Fibroblast of gingiva (primary cell): ENCODE measurements at places on chromosomes 2 and 18.

DNA sequence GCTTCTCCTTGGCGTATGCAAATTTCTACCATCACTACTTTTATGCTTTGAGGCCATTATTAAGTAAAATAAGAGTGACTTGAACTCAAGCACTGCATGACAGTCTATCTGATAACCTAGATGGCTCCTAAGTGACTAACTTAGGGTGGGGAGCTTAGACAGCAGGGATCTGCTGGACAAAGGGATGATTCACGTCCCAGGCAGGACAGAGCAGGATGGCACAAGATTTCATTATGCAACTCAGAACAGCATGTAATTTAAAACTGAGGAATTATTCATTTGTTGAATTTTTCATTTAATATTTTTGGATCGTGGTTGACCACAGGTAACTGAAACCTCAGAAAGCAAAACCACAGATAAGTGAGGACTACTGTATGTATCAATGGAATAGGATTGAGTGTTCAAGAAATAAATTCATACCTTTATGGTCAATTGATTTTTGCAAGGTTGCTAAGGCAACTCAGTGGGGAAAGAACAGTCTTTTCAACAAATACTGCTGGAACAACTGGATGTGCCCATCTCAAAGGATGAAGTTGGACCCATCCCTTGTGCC, 115.3 kb downstream of the MBD2 start:
- peak; percentile 50 for DNase-seq

DNA sequence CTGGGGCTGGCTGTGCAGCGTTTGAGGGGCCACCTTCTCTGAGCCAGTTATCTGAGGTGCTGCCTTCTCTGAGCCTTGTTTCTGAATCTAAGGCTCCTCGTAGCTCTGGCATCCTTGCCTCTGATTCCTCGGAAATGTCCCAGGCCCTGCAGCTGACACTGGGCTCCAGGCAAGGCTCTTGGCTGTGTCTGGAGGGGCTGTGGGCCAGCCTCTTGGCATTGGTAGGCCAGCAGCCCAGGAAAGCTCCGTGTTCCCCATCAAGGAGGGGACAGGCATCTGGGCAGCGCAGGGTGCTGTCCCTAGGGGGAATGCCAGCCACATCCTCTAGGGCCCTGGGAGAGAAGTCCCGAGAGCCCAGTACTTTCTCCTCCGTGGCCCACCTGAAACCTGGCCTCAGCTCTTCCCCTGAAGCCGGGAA, 40.7 kb upstream of the TAF1B start:
- DNase-seq: no peak

- DNase-seq: peak; percentile 51
Measured at GRCh38 chr2:235765181-235765820, 271.5 kb downstream of the AGAP1 start.

DNA sequence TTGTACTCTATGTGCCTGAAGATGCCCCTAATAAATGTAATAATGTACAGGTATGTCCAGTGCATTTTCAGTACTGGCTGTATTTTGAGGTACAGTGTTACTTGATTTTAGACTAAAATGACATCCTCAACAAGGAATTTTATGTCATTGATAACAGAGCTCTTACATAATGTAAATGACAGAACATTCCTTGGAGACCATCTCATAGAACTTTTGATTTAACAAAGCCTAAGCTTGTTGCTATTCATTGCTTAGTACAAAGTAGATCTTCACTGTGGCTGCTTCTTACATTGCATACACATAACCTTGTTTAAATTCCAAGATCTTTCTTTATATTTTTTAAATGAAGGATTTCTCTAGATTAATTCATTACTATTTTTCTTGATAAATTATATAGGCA, 24.1 kb downstream of the DYNC1I2 start:
- DNase-seq: no peak

GRCh38 chr2:190182071-190182524, 119.6 kb upstream of the MSTN start:
- no peak for DNase-seq

- peak; percentile 37 for DNase-seq
Measured at GRCh38 chr2:47274054-47274782, 119.1 kb upstream of the STPG4 start.

DNA sequence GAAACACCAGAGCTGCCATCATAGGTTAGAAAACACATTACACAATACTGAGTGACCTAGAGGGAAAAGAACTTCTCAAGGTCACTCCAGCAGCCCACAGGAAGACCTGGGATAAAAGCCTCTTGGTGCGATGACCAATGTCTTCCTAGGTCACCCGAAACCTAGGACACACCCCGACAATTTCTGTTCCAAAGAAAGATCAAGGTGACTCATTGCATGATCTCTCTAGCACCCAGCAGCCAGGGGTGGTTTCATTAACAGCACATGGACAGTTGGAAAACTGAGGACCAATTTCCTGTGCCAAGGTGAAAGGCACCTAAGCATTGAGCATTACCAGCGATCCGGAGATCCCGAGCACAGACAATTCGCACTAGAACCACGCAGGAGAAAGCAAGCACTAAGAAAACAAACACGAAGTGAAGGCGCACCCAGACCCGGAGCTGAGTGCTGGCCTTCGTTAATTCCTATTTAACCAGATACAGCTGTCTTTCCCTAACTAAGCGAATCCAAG, 1.5 kb downstream of the CACNB4 start:
- DNase-seq: peak; percentile 38

DNA sequence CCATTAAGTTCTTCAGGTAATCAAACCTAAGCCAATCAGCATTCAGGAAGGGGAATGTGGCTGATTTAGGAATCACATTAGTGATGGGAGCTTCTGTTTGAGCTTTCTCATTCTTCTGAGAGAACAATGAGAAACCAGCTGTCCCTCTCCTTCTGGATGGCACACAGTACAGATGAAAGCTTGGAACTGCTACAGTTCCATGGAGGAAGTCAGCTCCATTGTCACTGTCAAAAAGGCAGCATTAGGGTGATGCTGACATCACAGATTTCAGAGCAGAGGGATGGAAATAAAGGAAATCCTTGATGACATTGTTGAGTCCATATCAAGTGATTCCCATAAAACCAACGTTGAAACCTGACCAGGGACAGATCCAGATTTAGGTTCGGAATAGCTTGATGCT, 36.1 kb upstream of the ACYP2 start:
- no peak for DNase-seq

- peak; percentile 44 for DNase-seq
Measured at GRCh38 chr2:43218155-43218701, 8.2 kb downstream of the ZFP36L2 start.

GRCh38 chr2:221103930-221104329, 468.2 kb downstream of the EPHA4 start:
- no peak for DNase-seq

DNA sequence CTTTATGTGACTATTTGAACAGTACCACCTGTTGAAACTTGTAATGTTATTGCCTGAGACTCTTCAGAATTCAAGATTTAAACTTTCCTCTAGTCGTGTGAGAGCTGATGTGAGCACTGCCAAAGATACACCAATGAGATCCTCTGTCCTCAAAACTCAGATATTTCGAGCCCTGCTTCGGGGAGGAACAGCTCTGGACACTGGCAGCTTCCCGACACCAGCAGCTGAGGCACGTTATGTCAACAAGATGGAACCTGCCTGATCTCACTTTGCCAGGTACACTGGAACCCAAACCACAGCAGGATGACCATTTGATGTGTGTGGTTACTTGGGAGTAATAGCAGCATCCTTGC, 319.9 kb upstream of the RBMS1 start:
- no peak for DNase-seq

DNA sequence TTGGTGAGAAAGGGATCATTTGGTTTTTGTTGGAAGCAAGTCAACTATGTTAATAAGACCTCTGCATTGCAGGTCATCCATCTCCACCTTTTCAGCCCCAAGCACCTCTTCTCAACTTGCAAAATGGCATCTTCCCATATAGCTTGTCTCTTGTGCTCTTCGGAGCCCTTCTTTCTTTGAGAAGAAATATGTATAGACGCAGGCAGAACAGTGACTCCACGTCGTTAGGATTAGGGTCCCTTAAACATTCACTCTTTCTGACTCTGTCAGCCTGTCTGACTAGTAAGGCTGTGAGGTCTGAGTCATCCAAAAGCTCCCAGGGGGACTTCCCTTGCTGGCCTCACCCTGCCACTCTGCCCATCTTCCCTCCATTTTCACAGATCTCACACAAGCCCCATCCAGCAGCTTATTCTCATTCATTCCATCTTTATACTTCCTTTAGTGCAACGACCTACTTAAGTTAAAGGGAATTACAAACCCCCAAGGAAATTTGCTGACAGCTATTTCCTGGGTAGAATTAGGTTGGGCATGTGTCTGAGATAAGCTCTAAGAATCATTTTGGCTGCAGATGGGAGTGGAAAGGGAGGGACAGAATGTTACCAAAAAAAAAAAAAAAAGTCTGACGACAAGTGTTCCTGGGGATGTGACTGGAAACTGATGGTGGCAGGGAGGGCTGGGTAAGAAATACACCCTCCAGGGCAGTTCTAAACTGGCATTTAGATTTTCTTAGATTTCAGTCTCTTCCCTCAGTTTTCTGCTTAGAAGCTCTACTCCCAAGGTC, 37.7 kb upstream of the MEX3C start:
- DNase-seq: no peak

DNA sequence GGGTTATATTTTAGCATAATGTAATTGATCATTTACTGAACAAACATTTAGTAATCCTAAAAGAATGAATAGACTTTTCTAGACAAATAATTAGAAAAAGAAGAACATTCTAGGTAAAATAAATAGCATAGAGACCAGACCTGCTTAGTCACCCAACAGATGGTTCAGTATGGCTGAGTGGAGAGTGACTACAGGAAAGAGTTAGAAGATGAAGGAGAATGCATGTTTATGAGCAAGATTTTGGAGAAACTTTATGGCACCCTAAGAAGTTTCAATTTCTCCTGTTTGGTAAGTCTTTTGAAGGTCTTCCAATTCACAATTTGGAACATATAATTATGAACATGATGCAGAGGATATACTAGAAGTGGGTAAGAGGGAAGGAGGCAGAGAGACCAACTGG, 32.9 kb downstream of the FAP start:
- DNase-seq: peak; percentile 68

DNA sequence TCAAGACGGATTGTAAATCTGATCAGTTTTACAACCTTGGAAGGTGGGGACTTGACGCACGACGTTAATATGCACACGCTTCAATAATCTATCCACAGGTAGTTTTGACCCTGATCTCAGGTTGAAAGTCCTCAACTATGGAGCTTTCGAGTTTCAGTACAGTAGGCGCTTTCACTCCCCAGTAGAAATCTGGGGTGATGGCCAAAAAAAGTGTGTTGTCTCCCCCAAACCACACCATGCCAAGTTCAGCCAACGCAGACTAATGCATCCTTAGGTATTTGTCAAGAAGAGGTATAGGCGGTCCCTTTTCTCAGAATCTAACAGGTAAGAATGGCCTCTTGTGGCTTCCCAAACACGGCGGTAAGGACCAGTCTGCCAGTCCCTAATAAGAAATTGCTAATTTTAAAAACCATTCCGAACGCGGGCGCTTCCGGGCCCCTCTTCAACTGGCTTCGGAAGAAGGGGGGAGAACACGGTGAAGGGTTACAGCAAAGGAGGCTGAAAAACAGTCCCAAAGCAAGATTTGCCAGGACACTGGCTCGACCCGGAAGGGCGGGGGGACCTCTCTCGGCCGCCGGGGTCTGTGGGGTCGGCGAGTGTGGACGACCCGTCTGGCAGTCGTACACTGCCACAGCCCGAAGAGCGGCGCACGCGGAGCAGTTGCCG, 659 bp downstream of the FAM210A start:
- DNase-seq: peak; percentile 2

- no peak for DNase-seq
Measured at GRCh38 chr2:174062934-174063333, 97.8 kb upstream of the SP3 start.

DNA sequence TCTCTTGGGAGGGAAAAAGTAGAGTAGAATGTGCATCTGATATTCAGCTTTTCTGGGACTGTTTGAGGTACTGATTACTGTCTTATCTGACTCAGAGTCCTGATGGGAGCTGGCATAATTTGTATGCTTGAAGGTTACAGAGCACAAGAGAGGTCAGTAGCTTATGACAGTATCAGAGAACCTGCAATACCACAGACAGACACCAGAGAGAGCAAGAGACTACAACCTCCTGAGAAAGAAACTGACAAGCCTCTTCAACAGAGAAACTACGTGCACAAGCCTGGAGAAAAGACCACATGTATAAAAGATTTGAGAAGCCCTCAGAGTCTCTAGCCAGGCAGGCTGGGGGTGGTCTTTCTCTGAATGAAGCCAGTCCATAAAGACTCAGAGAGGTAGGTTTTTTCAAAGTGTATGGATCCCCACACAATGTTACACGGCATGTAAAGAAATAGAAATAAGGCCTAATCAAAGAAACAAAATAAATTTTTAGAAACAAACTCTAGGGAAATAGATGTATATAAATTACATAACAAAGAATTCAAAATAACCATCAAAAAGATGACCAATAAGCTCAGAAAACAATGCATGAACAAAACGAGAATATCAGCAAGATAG, 568.3 kb downstream of the LRRTM4 start:
- DNase-seq: no peak

DNA sequence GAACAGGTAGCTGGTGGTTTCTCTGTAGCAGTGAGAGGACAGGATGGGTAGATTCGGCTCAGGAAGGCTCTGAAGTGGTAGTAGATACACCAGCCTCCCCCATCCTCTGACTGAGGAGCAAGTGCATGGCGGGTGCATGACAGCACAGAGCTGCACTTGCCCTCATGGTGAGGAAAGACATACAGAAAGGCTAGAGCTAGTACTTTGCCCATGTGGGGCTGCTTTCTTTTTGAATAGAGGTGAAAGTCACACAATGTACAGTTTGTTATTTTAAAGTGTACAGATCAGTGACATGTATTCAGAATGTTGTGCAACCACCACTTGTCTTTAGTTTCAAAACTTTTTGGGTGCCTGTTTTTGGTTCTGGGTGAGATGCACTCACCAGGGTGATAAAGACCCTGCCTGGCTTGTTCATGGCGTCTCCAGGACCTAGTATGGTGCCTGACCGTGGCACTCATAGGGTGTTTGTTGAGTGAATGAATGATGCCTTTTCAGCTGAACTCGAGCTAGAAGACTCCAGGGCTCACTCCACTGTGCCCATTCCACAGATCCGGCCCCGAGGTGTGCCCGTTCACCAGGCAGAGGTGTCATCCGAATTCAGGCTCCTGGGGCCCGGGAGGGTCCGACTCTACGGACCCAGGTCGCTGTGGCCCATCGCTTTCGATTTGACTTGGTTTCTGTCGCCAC, 421 bp upstream of the VAMP5 start:
- DNase-seq: peak; percentile 14

GRCh38 chr2:118969734-118970395, 27.9 kb downstream of the MARCO start:
- no peak for DNase-seq

DNA sequence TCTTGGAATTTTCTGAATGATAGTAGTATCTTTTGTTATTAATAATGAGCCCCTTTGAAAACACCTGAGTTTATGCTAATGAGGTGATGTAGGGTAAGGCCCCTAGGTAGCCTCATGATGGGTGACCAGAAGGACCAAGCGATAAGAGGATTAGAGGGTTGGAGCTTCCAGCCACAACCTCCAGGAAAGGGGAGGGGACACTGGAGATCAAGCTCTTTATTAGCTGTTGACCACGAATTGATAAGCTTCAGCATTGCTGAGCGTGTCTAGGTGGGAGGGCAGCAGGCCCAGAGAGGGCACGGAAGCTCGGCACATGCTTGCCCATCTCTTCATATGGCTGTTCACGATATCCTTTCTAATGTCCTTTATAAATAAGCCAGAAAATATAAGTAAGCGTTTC, 39.0 kb downstream of the KIAA2012 start:
- no peak for DNase-seq

GRCh38 chr2:167487728-167488127, 599.4 kb downstream of the XIRP2 start:
- DNase-seq: no peak
